ENCODE measurements at places on chromosomes 4 and X.

- DNase-seq = no peak
- H3K4me1 ChIP-seq = no peaks in the 10 kb centered on the region
- H3K36me3 ChIP-seq = no peaks in the 10 kb centered on the region
- no peak overlapping the region for H3K27ac ChIP-seq
These were observed 17.2 kb upstream of the USP27X start for GRCh38 chrX:49862093-49862492.

DNA sequence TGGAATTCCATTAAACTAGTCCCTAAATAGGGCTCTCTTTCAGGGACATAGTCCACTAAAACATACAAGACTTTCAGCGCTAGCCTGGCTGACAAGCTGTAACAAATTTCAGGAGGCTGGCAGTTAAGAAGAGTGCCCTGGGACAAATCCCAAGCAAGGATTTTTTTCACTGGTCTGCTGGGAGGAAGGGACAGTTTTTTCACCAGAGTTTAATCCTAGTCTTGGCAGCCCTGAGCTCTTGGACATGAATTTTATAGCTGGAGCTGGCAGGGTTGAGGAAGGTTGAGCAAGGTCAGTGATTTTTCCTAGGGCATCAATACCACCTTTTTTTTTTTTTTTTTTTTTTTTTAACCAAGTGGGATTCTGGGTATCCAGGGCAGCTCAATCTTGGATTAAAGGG lies 184.4 kb downstream of the SH2D1A start:
- no peak overlapping the region for H3K4me3 ChIP-seq
- no peak for DNase-seq
- H3K27ac ChIP-seq = no peak overlapping the region
- no peaks in the 10 kb centered on the region for H3K36me3 ChIP-seq
- peaks cover 19% of the 10 kb centered on the region for H3K4me1 ChIP-seq

DNA sequence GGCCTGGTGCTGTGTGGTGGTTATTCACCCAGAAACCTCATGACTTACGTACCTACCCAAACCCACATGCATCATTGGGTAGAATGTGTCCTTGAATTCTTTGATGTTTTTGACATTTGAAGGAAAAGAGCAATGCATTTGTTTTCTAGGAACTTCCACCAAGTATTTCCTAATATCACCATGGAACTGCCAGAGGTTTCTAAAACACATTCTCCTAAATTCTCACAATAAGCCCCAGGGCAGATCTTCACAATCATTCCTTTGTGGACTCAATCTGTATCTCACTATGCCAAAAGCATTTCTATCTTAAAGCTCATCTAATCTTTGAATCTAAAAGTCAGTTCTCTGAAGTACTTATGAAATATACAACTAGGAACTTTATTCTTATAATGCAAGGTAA lies 8.3 kb upstream of the ODAM start:
- no peak overlapping the region for H3K27ac ChIP-seq
- H3K36me3 ChIP-seq = no peaks in the 10 kb centered on the region
- H3K4me3 ChIP-seq = no peak overlapping the region
- no peak for DNase-seq

GRCh38 chr4:129110931-129111330 lies 15.0 kb downstream of the C4orf33 start:
- no peak for DNase-seq
- H3K4me1 ChIP-seq = no peaks in the 10 kb centered on the region

GRCh38 chrX:122046815-122047214 lies 999.4 kb downstream of the GLUD2 start:
- no peak overlapping the region for H3K4me3 ChIP-seq

GRCh38 chrX:129665916-129666644 lies 11.3 kb upstream of the APLN start:
- no peaks in the 10 kb centered on the region for H3K4me1 ChIP-seq
- no peaks in the 10 kb centered on the region for H3K36me3 ChIP-seq
- H3K27ac ChIP-seq = no peak overlapping the region
- H3K27me3 ChIP-seq = peaks cover 4% of the 10 kb centered on the region
- DNase-seq = no peak

DNA sequence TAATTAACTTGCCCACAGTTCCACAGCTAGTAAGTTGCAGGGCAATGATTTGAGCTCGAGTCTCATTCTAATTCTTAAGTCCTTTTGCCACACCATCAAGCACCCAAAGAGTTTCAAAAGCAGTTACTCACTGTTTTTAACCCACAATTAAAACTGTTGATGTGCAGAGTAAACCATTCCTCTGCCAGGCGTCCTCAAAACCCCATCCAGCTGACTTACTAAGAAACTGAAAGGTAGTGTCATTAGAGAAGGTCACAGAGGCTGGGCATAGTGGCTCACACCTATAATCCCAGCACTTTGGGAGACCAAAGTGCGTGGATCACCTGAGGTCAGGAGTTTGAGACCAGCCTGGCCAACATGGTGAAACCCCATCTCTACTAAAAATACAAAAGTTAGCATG lies 121.7 kb downstream of the CHIC2 start:
- no peak overlapping the region for H3K4me3 ChIP-seq
- peaks cover 2% of the 10 kb centered on the region for H3K27me3 ChIP-seq
- H3K4me1 ChIP-seq = no peaks in the 10 kb centered on the region
- H3K36me3 ChIP-seq = no peaks in the 10 kb centered on the region

DNA sequence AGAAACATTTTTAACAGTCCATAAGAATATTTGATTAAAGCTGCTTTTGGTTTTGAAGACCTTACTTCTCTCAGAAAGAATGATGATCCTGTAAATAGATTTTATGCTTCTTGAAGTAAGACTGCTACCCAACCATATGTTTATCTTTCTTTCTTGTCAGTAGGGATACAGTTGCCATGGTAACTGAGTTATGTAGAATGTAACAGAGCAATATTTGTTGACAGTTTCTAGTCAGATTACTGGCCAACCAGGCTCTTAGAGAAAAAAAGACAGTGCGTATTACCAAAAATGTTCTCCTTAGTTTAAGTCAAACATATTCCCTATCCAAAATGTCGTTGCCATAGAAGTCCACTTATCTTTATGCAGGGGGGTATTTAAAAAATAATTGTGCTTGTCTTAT lies 456.8 kb downstream of the PRR32 start:
- H3K4me3 ChIP-seq = no peak overlapping the region
- no peak overlapping the region for H3K27ac ChIP-seq
- no peaks in the 10 kb centered on the region for H3K27me3 ChIP-seq
- DNase-seq = no peak
- no peaks in the 10 kb centered on the region for H3K4me1 ChIP-seq
- H3K36me3 ChIP-seq = no peaks in the 10 kb centered on the region

GRCh38 chrX:71578253-71579135 lies at the start of gene GCNA:
Gene GCNA, plus strand, starts transcription at chrX:71578437. Its CDS starts 2,385 bp downstream, at chrX:71580822.
- no peak for DNase-seq
- H3K4me3 ChIP-seq = no peak within 1 kb of the TSS
- no peaks in the 10 kb centered on the region for H3K27me3 ChIP-seq
- H3K27ac ChIP-seq = no peak within 1 kb of the TSS

DNA sequence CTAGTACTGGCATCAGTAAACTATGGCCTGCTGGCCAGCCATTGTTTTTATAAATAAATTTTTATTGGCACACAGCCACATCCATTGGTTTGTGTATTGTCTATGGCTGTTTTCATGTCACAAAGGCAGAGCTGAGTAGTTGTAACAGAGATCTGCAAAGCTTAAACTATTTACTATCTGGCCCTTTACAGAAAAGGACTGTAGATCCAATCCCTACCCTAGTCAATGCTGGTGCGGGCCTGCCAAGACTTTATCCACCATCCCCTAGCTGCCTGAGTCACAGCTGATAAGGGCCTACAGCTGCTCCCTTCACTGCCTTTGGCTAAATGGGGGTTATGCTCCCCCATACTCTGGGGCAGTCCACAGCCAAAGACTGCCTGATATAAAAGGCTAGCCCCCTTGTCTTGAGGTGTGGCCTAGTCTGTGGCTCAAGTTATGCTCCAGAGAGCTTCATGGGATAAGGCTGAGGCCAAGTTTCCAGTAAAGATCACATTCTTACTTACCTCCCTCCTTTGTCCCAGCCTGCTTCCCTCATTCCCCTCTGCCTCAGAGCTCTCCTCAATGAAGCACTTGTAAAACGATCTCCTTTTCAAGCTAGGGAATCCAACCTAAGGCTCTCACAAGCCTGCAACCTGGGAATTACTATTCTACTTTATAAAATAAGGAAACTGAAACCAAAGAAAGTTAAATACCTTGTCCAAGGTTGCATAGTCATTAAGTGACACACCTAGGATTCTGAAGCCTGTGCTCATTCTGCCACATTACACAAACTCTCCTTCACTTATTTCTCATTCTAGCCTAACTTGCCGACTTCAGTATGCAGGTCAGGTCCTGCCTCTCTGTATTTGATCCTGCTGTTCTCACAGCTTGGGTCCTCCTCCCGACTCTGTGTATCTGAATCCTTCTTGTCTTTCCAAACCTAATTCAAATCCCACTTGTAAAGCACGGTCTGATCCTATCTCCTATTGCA lies 20.7 kb downstream of the ACE2 start:
- H3K36me3 ChIP-seq = no peaks in the 10 kb centered on the region
- no peak overlapping the region for H3K27ac ChIP-seq
- no peaks in the 10 kb centered on the region for H3K27me3 ChIP-seq
- DNase-seq = no peak
- H3K4me3 ChIP-seq = no peak overlapping the region

- H3K27ac ChIP-seq = peak within 1 kb of the TSS; percentile 41
- H3K4me1 ChIP-seq = peaks cover 11% of the 10 kb centered on the region
- DNase-seq = peak; percentile 38
- peaks cover 8% of the 10 kb centered on the region for H3K27me3 ChIP-seq
- peak within 1 kb of the TSS; percentile 90 for H3K4me3 ChIP-seq
These were observed at the start of gene CD38 for GRCh38 chr4:15778289-15779241. Gene CD38, plus strand, starts transcription at chr4:15778328. Its CDS starts 87 bp downstream, at chr4:15778415.

- no peaks in the 10 kb centered on the region for H3K4me1 ChIP-seq
- no peaks in the 10 kb centered on the region for H3K36me3 ChIP-seq
- H3K27ac ChIP-seq = no peak overlapping the region
- DNase-seq = no peak
- no peaks in the 10 kb centered on the region for H3K27me3 ChIP-seq
These were observed 580.0 kb downstream of the GALNTL6 start for GRCh38 chr4:172393220-172393619.

DNA sequence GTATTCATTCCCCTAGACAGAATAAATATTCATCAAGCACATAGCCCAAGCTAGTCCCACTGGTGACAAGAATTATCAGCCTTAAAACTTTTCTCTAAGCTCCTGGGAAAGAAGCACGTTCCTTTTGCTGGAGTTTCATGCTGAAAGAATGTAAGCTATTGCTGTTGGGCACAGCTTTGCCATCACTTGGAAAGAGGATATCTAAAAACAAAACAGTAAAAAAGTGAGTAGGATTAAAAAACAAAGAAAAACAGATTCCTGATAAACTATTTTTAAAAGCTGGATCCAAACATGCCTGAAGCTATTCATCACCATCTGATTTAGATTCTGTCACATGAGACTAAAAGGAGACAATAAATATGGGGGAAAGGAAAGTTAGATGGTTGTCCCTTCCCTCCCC lies 176.8 kb downstream of the SCFD2 start:
- H3K4me1 ChIP-seq = no peaks in the 10 kb centered on the region
- no peak for DNase-seq

- H3K4me1 ChIP-seq = peaks cover 4% of the 10 kb centered on the region
- H3K27me3 ChIP-seq = no peaks in the 10 kb centered on the region
- DNase-seq = no peak
- H3K36me3 ChIP-seq = no peaks in the 10 kb centered on the region
These were observed 54.5 kb downstream of the CHM start for GRCh38 chrX:85992811-85993229.

DNA sequence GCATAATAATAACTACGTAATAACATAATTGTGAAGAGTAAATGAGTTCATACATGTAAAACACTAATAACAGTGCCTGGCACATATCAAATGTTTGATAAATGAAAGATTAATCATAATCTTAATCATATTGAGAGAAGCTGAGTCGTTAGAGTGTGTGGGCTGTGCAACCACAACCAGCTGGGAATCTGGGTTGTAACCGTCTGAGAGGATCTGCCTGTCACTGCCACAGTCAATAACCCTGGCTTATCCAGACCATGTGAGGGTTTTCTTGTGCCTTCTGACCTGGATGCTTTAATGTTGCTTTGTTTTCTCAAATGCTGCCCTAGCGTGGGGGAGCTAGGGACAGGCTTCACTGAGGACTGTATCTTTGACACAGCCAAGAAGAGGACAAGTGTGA lies 73.9 kb downstream of the TRPC5 start:
- H3K4me1 ChIP-seq = no peaks in the 10 kb centered on the region
- H3K36me3 ChIP-seq = no peaks in the 10 kb centered on the region
- no peak overlapping the region for H3K27ac ChIP-seq
- H3K4me3 ChIP-seq = no peak overlapping the region
- no peak for DNase-seq

DNA sequence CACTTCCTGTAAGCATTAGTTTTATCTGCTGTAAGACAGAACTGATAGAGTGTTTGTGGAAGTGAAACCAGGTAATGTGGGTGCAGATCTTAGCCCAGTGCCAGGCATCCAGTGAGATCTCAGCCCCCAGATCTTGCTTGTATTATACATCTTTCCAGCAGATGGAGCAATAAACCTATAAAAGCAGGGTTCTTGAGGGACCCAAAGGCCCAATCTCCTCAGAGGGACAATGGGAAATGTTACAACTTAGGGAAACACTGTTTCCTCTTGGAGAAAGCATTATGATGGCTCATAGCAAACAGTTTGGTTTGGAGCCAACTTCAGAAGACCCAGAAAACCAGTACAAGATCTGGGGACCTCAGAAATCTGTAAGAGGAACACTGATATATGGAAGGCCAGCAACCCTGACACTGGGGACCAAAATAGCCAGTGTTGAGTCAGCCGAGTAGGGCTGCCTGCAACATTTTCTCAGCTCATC lies 206.3 kb downstream of the SLC7A11 start:
- H3K4me3 ChIP-seq = no peak overlapping the region
- H3K27ac ChIP-seq = no peak overlapping the region
- no peak for DNase-seq
- H3K4me1 ChIP-seq = peaks cover 13% of the 10 kb centered on the region

DNA sequence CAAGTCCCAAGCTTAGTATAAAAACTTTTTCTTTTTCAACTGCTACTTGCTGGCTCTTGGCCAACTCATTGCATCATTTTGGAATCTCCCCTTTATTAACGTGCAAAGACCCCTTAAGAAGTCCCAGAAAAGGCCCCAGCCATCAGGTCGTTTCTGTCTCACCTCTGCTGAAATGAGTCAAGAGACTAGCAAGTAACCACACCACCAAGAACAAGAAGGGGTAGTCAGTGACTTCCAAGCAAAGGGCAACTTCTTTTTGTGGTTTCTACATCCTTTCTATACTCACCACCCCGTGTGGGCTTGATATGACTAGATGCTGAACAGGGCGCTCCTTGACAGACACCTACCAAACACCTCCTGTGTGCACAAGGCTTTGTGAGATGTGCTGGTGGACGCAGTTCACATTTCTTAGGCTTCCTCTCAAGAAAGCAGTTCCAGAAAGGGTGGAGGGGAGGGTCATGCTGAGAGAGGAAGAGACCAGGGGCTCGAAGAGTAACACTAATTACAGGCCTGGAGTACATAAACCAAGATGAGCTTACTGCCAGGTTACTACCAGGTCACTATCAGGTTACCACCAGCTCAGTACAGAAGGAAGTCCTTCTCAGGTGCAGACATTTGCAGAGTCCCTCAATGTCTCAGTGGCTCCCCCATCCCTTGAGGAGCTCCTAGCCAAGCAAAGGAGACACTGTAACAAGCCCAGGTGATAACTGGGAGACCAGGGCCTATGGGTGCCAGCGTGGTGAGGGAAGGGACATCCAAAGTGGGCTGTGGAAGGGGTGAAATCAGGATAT lies 19.3 kb downstream of the JAKMIP1 start:
- H3K27me3 ChIP-seq = peaks cover 1% of the 10 kb centered on the region
- H3K36me3 ChIP-seq = peaks cover 4% of the 10 kb centered on the region
- H3K4me3 ChIP-seq = no peak overlapping the region
- no peak overlapping the region for H3K27ac ChIP-seq
- no peaks in the 10 kb centered on the region for H3K4me1 ChIP-seq
- no peak for DNase-seq

All from glutamatergic neuron (in vitro differentiated cells).